ENCODE measurements at places on chromosomes 1 and 21. TPM values are rescaled to one million over a fixed set of nuclear protein-coding genes. Genes with fewer than 3 reads are reported as not detected.

Gene PTPRC
- not detected for total RNA-seq

Gene OR6K3
- not detected for total RNA-seq

Gene KCNJ9
- not detected for total RNA-seq

Gene MTHFR
- total RNA-seq: 7.3 TPM

Gene TFF3
- total RNA-seq: not detected

Gene TMEM81
- total RNA-seq: 1.8 TPM

Gene LRRC8B
- 1.8 TPM for total RNA-seq

DNA sequence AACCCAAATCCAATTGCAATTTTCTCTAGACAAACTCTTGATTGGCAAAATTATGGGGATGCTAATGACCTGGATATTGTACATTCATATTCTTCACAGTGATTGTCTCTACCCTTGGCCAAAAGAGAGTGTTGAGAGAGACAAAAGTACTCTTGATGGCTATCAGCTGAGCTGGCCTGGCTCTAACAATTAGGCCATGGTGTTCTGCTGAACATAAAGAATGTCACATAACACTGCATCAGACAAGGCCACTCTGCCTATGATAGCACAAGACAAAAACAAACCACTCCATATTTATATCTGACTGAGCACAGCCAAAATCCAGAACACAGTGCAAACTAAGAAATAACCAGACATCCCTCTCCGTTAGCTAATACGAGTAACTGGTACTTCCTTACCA is 101.7 kb downstream of the ADAMTS1 start:
- no peak overlapping the region for H3K27ac ChIP-seq
- no peaks in the 10 kb centered on the region for H3K36me3 ChIP-seq
- DNase-seq: no peak
- H3K27me3 ChIP-seq: peaks cover 5% of the 10 kb centered on the region
- no peaks in the 10 kb centered on the region for H3K4me1 ChIP-seq

- no peaks in the 10 kb centered on the region for H3K27me3 ChIP-seq
- no peaks in the 10 kb centered on the region for H3K36me3 ChIP-seq
- DNase-seq: peak; percentile 42
- H3K4me3 ChIP-seq: no peak overlapping the region
These were observed 207.5 kb downstream of the KCNT2 start for GRCh38 chr1:196400478-196401451.

DNA sequence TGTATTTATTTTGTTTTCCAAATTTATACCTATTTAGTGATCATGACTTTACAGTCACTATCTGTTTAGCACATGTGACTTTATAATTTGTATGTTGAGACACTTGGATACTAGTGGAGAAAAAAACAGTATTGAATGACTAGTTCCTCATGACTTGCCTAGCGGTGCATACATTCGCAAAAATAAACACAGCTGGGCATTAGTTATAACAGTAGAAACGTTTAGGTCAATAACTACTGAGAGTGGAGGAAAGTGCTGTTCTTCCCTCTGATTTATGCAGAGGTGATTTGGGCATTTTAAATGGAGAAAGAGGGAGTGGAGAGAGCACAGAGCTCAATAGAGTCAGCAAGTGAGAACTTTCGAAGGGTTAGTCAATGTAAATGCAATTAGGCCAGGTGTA is 1679.0 kb upstream of the B3GALT2 start:
- no peaks in the 10 kb centered on the region for H3K36me3 ChIP-seq
- H3K27me3 ChIP-seq: no peaks in the 10 kb centered on the region
- DNase-seq: peak; percentile 65

- no peak overlapping the region for H3K27ac ChIP-seq
- H3K4me3 ChIP-seq: no peak overlapping the region
- no peaks in the 10 kb centered on the region for H3K36me3 ChIP-seq
- peaks cover 26% of the 10 kb centered on the region for H3K4me1 ChIP-seq
- DNase-seq: no peak
- H3K27me3 ChIP-seq: no peaks in the 10 kb centered on the region
These were observed 10.8 kb downstream of the NGF start for GRCh38 chr1:115327270-115327669.

- H3K4me1 ChIP-seq: no peaks in the 10 kb centered on the region
- no peak overlapping the region for H3K27ac ChIP-seq
- H3K36me3 ChIP-seq: no peaks in the 10 kb centered on the region
- no peak for DNase-seq
These were observed 92.1 kb downstream of the WDR3 start for GRCh38 chr1:118021668-118022067.

DNA sequence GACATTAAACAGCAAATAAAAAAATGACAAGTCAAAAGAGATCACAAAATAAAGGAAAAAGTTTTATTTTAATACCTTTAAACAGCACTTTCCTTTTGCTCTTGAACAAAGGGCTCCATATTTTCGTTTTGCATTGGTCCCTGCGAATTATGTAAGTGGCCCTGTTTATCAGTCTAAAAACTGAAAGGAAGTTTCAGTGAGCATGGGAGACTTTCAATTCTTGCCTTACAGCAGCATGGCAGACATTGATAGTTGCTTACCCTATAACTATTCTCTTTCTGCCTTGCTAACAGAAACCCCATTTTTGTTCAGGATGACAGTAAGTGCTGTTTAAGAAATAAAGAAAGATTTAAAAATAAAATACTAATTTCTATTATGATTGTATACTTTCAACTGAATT is 5.2 kb upstream of the SH3GLB1 start:
- no peak overlapping the region for H3K27ac ChIP-seq
- peaks cover 2% of the 10 kb centered on the region for H3K27me3 ChIP-seq
- H3K36me3 ChIP-seq: no peaks in the 10 kb centered on the region
- no peaks in the 10 kb centered on the region for H3K4me1 ChIP-seq

- H3K27ac ChIP-seq: no peak overlapping the region
- no peak overlapping the region for H3K4me3 ChIP-seq
- no peak for DNase-seq
These were observed 24.4 kb downstream of the FTCD start for GRCh38 chr21:46130831-46131587.

GRCh38 chr1:82485591-82486369 is 685.0 kb downstream of the ADGRL2 start:
- no peak for DNase-seq
- no peaks in the 10 kb centered on the region for H3K4me1 ChIP-seq
- no peaks in the 10 kb centered on the region for H3K36me3 ChIP-seq
- no peak overlapping the region for H3K4me3 ChIP-seq

DNA sequence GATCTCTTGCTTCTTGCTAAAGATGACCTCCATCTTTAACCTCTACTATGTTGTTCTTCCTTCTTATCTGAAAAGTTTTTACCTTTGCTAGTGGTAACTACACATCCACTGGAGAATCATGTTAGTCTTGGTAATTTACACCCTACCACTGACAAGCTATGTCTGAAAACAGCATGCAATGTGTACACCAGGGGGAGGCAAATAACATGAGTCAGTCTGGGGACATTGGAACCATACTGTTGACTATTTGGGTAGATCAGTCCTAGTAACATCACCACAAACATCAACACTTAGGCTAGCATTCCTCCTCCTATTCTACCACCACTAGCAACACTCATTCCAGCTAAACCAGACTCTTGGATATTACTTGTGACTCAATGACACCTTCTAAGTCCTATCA is 549.0 kb downstream of the KCNT2 start:
- H3K27me3 ChIP-seq: no peaks in the 10 kb centered on the region
- H3K27ac ChIP-seq: no peak overlapping the region
- H3K36me3 ChIP-seq: no peaks in the 10 kb centered on the region
- H3K4me3 ChIP-seq: no peak overlapping the region
- DNase-seq: no peak
- no peaks in the 10 kb centered on the region for H3K4me1 ChIP-seq

- no peak overlapping the region for H3K4me3 ChIP-seq
- no peak overlapping the region for H3K27ac ChIP-seq
- no peak for DNase-seq
- H3K27me3 ChIP-seq: no peaks in the 10 kb centered on the region
These were observed 70.3 kb downstream of the URB2 start for GRCh38 chr1:229696385-229696784.

DNA sequence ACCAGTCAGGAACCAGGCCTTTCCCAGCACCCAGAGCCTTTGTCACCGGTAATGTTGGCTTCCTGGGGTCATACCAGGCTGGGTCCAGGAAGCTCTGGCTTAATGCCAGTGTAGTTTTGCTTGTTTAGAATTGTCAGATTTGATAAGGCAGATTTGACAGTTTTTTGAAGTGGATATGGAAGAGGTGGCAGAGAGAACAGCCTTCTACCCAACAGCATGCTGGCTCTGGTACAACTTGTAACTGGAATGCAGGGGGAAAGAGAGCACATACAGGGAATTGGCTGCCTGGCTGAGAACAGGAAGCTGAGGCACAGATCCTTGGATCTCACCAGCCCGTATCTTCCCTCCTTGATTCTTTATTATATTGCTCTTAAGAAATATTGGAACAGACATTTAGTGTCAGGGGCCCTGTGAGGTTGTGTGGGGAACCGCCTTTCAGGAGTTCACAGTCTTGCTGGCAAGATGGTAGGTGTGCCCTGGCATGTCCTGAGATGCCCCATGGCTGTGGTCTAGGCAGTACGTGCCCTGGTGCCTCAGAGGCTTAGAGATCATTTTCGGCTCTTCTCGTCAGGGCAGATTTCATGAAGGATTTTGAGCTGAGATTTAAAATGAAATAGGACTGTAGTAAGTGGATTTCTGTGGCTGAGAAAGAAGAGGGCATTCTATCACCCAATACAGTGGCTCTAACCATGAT is 227.0 kb downstream of the PBX1 start:
- peaks cover 14% of the 10 kb centered on the region for H3K4me1 ChIP-seq
- no peak overlapping the region for H3K4me3 ChIP-seq
- H3K27ac ChIP-seq: no peak overlapping the region
- H3K27me3 ChIP-seq: no peaks in the 10 kb centered on the region
- H3K36me3 ChIP-seq: peaks cover 2% of the 10 kb centered on the region
- DNase-seq: peak; percentile 19

- H3K36me3 ChIP-seq: no peaks in the 10 kb centered on the region
- H3K4me3 ChIP-seq: no peak overlapping the region
- no peak for DNase-seq
These were observed 10.0 kb upstream of the EPHA8 start for GRCh38 chr1:22553104-22553880.

GRCh38 chr1:56190806-56191365 is 388.5 kb downstream of the PLPP3 start:
- DNase-seq: peak; percentile 40
- no peaks in the 10 kb centered on the region for H3K36me3 ChIP-seq
- H3K4me3 ChIP-seq: no peak overlapping the region
- H3K27ac ChIP-seq: no peak overlapping the region
- no peaks in the 10 kb centered on the region for H3K27me3 ChIP-seq

Data from IMR-90 (cell line).